ENCODE measurements at places on chromosomes 1 and 21. TPM values are rescaled to one million over a fixed set of nuclear protein-coding genes. Genes with fewer than 3 reads are reported as not detected.
A peak's percentile ranks its signal among the peaks of the same experiment; 100 is the strongest.

DNA sequence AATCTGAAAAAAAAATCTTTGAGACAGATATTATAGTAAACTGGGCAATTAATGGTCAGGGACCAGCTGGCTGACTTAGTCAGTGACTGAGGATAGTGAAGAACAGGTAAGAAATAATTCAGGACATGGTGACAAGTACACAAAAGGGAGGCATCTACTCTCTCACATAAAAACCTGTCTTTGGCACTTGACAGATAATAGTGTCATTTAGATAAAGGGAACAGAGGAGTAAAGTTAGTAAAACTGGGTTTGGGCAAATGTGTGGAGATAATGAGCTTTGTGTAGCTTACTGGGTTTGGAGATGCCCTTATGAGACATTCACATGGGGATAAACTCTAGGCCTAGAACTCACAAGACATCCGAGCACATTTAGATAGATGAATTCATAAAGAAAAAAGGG is 4.0 kb downstream of the SSX2IP start:
- no peak overlapping the region for H3K4me3 ChIP-seq
- no peak for DNase-seq
- no peaks in the 10 kb centered on the region for H3K27me3 ChIP-seq
- H3K4me1 ChIP-seq: peaks cover 6% of the 10 kb centered on the region

DNA sequence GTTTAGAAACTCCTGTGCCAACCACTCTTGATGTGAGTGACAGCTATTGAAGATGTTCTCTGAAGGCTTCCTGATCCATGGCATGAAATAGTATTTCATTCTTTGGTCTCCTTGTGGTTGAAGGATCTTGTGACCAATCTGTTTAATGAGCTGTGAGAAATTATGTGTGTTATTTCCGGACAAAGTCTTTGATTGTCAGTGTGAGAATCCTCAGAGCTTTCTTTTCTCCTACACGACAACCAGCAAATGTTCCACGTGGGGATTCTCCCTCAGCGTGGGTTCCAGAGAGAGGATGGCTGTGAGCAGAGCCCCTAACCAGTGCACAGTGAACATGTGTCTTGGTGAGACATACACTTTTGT is 45.0 kb upstream of the HOOK1 start:
- no peaks in the 10 kb centered on the region for H3K4me1 ChIP-seq
- no peaks in the 10 kb centered on the region for H3K36me3 ChIP-seq
- H3K27me3 ChIP-seq: no peaks in the 10 kb centered on the region
- DNase-seq: no peak
- H3K27ac ChIP-seq: no peak overlapping the region

DNA sequence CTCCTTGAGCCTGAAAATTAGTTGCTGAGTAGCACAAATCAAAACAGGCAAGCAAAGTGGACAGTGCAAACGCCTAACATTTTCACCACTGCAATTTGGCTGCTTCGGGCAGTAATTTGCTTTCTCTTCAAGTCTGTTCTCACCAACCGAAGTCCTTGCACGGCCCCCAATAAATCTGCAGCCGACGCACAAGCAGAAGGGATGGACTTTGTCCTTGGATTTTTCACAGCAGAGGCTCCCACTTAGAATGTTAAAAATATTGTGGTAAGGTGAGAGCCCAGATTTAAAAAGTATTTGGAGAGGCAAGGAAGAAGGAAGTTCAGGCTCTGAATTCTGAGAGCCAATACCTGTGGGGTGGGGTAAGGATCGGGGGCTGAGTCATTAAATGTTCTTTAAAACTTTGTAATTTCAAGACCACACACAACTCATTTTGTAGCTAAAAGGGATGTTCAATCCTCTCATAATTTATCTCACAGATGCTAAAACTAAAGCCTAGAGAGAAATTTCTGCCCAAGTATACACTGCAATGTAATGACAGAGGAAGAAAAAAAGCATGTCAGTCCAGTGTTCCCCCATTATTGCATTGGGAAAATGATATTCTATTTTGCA is 6.2 kb downstream of the CD247 start:
- H3K36me3 ChIP-seq: no peaks in the 10 kb centered on the region
- no peak for DNase-seq
- H3K27ac ChIP-seq: no peak overlapping the region
- no peaks in the 10 kb centered on the region for H3K27me3 ChIP-seq
- H3K4me1 ChIP-seq: no peaks in the 10 kb centered on the region
- H3K4me3 ChIP-seq: no peak overlapping the region

DNA sequence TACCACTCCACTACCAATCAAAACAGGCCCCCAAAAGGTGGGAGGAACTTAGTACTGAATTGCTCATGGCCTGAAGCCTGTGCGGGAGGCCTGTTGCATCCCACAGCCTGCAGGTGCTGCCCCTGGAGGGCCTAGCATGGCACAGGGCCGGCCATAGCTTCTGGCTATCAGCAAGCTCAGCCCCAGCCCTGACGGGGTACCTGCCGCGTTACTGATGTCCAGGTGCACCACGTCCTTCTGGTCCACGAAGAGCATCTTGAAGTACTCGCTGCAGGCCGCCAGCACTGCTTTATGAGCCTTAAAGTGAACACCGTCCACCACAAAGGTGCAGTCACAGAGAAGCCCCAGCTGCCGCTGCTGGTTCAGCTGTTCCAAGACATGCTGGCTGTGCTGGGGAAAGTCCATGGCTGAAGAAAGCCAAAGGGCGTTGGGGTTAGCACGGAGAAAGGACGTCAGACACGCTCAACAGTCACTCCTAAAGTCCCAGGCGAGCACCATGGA is 27.8 kb downstream of the ZBTB17 start:
- DNase-seq: no peak
- H3K27ac ChIP-seq: peak overlapping the region; percentile 7
- H3K4me3 ChIP-seq: no peak overlapping the region
- H3K36me3 ChIP-seq: peaks cover 11% of the 10 kb centered on the region
- H3K4me1 ChIP-seq: peaks cover 27% of the 10 kb centered on the region

DNA sequence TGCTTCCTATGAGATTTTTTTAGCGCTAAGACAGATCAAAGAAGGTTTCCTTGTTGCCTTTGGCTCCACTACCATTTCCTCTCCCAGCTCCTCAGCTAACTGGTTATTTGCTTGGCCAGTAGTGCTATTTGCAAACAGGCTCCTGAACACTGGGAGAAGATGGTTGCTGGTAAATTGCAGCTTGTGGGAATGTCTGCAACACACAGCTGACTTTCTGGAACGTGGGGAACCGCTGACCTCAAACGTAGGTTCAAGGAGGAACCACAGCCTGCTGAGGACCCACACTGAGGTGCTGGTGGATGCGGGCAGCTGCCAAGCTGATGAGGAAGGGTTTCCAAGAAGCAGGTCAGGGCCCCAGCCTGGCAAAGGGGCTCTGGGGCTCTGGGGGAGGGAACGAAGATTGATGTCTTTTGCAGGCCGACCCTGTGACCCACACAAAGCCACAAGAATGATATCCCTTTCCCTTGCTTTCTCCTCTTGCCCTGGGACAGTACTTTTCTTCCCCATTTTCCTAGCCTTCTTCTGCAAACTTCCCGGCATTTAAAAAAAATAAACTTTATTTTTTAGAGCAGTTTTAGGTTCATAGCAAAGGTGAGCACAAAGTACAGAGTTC is 24.8 kb downstream of the GNG4 start:
- no peak overlapping the region for H3K27ac ChIP-seq
- no peaks in the 10 kb centered on the region for H3K4me1 ChIP-seq
- H3K27me3 ChIP-seq: no peaks in the 10 kb centered on the region
- no peak for DNase-seq
- H3K36me3 ChIP-seq: no peaks in the 10 kb centered on the region

DNA sequence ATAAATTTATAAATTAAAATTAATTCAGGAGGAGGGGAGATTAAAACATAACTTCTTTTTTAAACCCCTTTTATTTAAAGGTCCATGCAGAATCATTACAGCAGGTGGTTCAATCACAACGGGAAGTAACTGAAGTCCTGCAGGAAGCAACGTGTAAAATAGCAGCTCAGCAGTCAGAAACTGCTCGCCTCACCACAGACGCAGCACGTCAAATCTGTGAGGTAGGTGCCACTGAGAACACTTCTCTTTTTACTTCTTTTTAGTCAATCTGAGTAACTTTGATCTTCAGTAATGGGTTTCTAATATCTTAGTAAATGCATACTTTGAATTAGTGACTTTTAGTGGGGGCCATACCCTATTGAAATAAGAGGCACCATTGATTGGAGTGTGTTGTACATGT is 87.0 kb downstream of the CEP350 start:
- no peaks in the 10 kb centered on the region for H3K27me3 ChIP-seq
- no peak overlapping the region for H3K4me3 ChIP-seq
- H3K27ac ChIP-seq: no peak overlapping the region

- H3K36me3 ChIP-seq: no peaks in the 10 kb centered on the region
- no peak overlapping the region for H3K4me3 ChIP-seq
- H3K27me3 ChIP-seq: no peaks in the 10 kb centered on the region
- H3K4me1 ChIP-seq: no peaks in the 10 kb centered on the region
Observed at GRCh38 chr1:195663549-195664280, 944.5 kb downstream of the KCNT2 start.

- no peaks in the 10 kb centered on the region for H3K27me3 ChIP-seq
- H3K27ac ChIP-seq: no peak overlapping the region
- no peak overlapping the region for H3K4me3 ChIP-seq
- no peaks in the 10 kb centered on the region for H3K36me3 ChIP-seq
- peaks cover 8% of the 10 kb centered on the region for H3K4me1 ChIP-seq
- DNase-seq: no peak
Observed at GRCh38 chr1:172969611-172970010, 81.1 kb downstream of the TNFSF18 start.

- H3K27me3 ChIP-seq: no peaks in the 10 kb centered on the region
- no peaks in the 10 kb centered on the region for H3K36me3 ChIP-seq
- no peak for DNase-seq
- H3K4me3 ChIP-seq: no peak overlapping the region
- H3K27ac ChIP-seq: no peak overlapping the region
Observed at GRCh38 chr1:31831397-31832378, 15.9 kb upstream of the SPOCD1 start.

DNA sequence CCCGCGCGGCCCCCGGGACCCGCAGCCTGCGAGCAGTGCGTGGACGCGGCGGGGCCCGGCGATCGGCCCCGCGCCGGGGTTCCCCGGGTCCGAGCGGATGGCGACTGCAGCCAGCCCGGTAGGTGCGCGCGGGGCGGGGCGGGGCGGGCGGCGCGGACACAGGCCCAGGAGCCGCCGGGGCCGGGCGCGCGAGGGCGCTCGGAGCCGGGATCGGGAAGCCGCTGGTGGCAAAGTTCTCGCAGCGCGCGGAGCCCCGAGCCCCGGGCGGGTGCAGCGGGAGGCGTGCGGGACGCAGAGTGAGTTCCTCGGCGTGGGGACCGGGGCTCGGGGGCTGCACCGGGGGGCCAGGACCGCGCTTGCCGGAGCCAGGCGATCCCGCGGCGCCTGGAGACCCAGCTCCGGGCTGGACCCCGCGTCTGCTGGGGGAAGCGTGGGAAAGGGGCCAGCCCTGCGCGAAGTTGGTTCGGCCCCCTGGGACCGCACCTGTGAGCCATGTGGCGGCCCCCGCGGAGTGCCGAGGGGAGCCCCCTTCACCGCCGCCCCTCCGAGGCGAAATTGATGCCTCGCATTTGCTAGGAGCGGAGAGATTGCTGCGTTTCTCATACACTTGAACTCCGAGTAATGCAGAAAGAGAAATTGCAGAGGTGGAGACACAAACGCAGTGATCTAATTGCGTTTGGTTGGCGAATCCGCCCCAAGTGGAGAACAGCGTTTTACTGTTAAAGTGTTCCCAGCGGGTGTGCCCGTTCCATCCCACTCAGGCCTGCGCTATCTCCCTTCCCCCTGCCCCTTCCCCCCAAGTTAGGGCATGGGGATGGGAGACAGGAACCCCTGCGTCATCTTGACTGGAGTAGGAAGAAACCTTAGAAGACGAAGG is 228.9 kb upstream of the TMEM51 start:
- H3K27ac ChIP-seq: no peak overlapping the region
- H3K4me1 ChIP-seq: peaks cover 12% of the 10 kb centered on the region
- H3K27me3 ChIP-seq: no peaks in the 10 kb centered on the region
- H3K4me3 ChIP-seq: peak overlapping the region; percentile 62
- no peaks in the 10 kb centered on the region for H3K36me3 ChIP-seq

- no peaks in the 10 kb centered on the region for H3K36me3 ChIP-seq
- no peaks in the 10 kb centered on the region for H3K4me1 ChIP-seq
- peak; percentile 37 for DNase-seq
- H3K4me3 ChIP-seq: no peak overlapping the region
- H3K27me3 ChIP-seq: peaks cover 38% of the 10 kb centered on the region
Observed at GRCh38 chr1:160083968-160084770, 2.8 kb downstream of the KCNJ9 start.

- H3K27me3 ChIP-seq: no peaks in the 10 kb centered on the region
- H3K36me3 ChIP-seq: peaks cover 45% of the 10 kb centered on the region
- H3K27ac ChIP-seq: no peak overlapping the region
- no peak overlapping the region for H3K4me3 ChIP-seq
- no peak for DNase-seq
Observed at GRCh38 chr1:48329486-48329885, 107.0 kb downstream of the SLC5A9 start.

- DNase-seq: no peak
- no peaks in the 10 kb centered on the region for H3K27me3 ChIP-seq
- H3K4me1 ChIP-seq: peaks cover 2% of the 10 kb centered on the region
- H3K4me3 ChIP-seq: no peak overlapping the region
Observed at GRCh38 chr1:182410620-182411273, 10.3 kb upstream of the TEDDM1 start.

DNA sequence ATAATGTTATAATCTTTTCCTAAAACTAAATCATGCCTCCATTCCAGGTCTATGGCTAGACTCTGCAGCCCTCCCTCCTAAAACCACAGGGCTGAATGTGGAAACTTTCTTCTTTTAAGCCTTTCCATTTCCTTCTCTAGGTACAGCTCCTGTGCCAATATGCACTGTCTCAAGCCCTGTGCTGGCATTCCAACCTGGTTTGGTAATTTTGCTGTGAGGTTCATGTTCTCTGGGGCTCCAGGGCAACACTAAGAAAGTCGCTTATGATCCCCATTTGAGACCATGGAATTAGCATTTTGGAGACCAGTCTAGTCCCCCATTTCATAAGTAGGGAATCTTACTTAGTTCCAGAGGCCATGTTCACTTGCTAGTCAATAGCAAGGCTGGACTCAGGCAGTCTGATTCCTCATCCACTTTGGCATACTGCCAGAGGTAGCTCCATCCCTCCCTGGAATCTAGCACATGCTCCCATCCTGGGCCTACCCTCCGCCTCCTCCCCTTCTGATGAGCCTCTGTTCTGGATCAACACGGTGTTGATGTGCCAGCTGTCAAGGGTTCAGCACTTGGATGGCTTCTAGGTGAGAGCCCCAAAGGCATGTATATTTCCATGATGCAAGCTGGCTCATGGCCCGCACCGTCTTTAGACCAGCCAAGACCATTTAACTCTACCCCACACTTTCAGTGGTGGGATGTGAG is 36.5 kb downstream of the ZMYND12 start:
- no peak overlapping the region for H3K27ac ChIP-seq
- H3K4me1 ChIP-seq: peaks cover 43% of the 10 kb centered on the region
- H3K36me3 ChIP-seq: no peaks in the 10 kb centered on the region

The FAM72D gene
- 0.60 TPM for total RNA-seq

The RAB7B gene
- total RNA-seq: 16.2 TPM

The LYST gene
- total RNA-seq: 82.7 TPM

The TDRD10 gene
- total RNA-seq: 1.9 TPM

The FAM167B gene
- total RNA-seq: 5.4 TPM

The SH2D1B gene
- 1.5 TPM for total RNA-seq

The CLDN14 gene
- not detected for total RNA-seq

All from lung (tissue), 17 donors.